Esophagus mucosa (tissue), 1 donor: ENCODE measurements at places on chromosomes 3 and 15.

- no peak for ATAC-seq
Measured at GRCh38 chr3:160697637-160698380, 20.8 kb downstream of the ARL14 start.

DNA sequence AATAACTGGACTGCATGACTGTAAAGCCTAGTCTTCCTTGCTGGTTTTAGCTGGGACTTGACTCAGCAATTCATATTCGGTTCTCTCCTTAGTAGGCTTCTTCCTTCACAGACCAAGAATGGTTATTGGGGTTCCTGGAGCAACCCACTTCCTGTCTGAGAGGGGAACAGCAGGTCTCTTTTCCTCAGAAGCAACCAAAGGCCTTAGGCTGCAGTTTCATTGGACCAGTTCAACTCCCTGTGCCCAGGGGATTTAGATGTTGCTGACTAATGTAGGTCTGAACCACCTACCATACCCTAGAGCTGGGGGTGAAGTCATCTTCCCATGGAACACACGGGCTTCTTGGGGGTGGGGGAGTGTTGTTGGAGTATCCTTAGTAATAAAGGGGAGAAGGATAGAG, 84.0 kb upstream of the SKOR1 start:
- peak; percentile 24 for ATAC-seq

GRCh38 chr3:71111784-71112440, 471.6 kb downstream of the FOXP1 start:
- peak; percentile 89 for ATAC-seq

DNA sequence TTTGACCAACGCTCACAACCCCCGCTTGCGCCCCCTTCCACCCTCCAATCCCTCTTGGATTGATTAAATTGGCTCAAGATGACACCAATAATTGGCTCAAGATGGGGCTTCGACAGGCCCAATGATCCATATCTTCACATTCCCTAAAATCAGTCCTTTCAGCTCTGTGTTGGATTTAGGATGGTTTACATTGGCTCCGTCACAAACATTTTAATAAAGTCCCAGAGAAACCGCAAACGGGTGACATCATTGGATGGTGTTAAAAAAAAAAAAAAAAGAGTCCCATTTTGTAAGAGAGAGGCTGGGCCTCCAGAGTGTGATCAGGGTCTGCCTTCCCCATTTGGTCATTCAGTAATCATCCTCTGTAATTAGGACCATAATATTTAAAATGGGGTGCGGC, 113.4 kb upstream of the MRPS22 start:
- no peak for ATAC-seq

DNA sequence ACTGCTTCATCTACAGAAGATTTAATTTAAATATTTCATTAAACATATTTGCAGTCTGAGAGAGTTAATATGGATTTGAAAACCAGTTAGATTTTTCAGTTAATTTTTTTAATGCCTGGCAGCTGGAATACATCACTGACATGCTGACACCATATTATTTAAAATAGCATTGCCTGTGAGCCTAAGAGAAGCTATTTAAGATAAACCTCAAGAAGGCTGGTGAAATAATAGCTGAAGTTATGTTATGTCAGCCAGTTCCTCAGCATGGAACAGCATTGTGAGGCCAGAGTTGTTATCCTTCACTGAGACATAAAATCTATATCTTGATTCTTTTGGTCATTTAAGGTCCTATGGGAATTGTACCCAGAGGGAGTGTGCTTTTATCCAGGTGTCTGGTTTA, 705.2 kb downstream of the NAALADL2 start:
- no peak for ATAC-seq

- peak; percentile 63 for ATAC-seq
Measured at GRCh38 chr15:91950631-91951329, 97.3 kb downstream of the SLCO3A1 start.

- ATAC-seq, result no peak
Measured at GRCh38 chr3:127068111-127068810, 85.3 kb downstream of the PLXNA1 start.

DNA sequence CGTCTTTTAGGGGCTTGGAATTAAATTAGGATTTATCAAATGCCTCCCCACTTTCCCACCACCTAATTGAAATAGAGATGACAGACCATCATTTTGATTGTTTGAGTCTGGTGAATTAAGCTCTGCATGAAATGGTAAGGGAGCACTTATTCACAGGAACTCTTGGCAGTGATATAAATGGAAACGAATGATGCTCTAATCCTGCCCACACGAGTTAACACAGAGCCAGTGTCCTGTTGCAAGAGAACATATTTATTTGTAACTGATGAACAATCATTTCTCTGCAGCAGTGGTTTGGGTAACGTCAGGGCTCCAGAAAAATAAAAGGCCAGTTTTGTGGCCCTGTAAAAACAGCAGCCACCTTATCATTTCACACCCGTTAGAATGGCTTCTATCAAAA, 163.3 kb downstream of the FEZF2 start:
- no peak for ATAC-seq
